Skeletal muscle tissue (tissue), 5 donors: ENCODE measurements at places on chromosomes 5 and 9. TPM values are rescaled to one million over a fixed set of nuclear protein-coding genes. Genes with fewer than 3 reads are reported as not detected.

GBGT1 gene
- 2.6 TPM for total RNA-seq

GHR gene
- 16.7 TPM for total RNA-seq

SAPCD2 gene
- total RNA-seq: 1.0 TPM

GIN1 gene
- 11.5 TPM for total RNA-seq

FREM1 gene
- 17.2 TPM for total RNA-seq

POU4F3 gene
- not detected for total RNA-seq

KIF20A gene
- 8.9 TPM for total RNA-seq

EGFLAM gene
- total RNA-seq: 41.8 TPM

PCDHGB1 gene
- total RNA-seq: 1.6 TPM

PAX5 gene
- total RNA-seq: not detected

GRM6 gene
- total RNA-seq: not detected

CETN3 gene
- total RNA-seq: 7.8 TPM

NTRK2 gene
- total RNA-seq: 26.6 TPM

FAM153A gene
- not detected for total RNA-seq

SPATA31D4 gene
- not detected for total RNA-seq

PTCH1 gene
- 4.7 TPM for total RNA-seq

SPINK14 gene
- not detected for total RNA-seq

CRHBP gene
- not detected for total RNA-seq

LMX1B gene
- total RNA-seq: under 0.01 TPM

PALM2AKAP2 gene
- total RNA-seq: 24.0 TPM

KLHL3 gene
- total RNA-seq: 4.2 TPM

SAP30L gene
- total RNA-seq: 13.0 TPM

PCDHB13 gene
- 1.6 TPM for total RNA-seq

DROSHA gene
- 67.3 TPM for total RNA-seq

HTR4 gene
- not detected for total RNA-seq

SLIT3 gene
- 7.8 TPM for total RNA-seq

POU5F2 gene
- 4.7 TPM for total RNA-seq

FAM120A gene
- 111 TPM for total RNA-seq

FOXE1 gene
- not detected for total RNA-seq

C5orf15 gene
- total RNA-seq: 43.3 TPM

IFNA10 gene
- not detected for total RNA-seq

ANKRD18A gene
- under 0.01 TPM for total RNA-seq

ELAVL2 gene
- total RNA-seq: 3.1 TPM

JADE2 gene
- 1.6 TPM for total RNA-seq

NUTM2G gene
- not detected for total RNA-seq

ZNF346 gene
- 12.0 TPM for total RNA-seq

EIF4E1B gene
- total RNA-seq: not detected

SLC25A2 gene
- 0.52 TPM for total RNA-seq

CDC25C gene
- total RNA-seq: 3.7 TPM

DPP7 gene
- 19.8 TPM for total RNA-seq

QRFP gene
- total RNA-seq: not detected

IL7R gene
- 0.52 TPM for total RNA-seq

IRX4 gene
- total RNA-seq: under 0.01 TPM

PRLR gene
- total RNA-seq: 0.52 TPM

RAD1 gene
- total RNA-seq: 15.7 TPM

PDE6A gene
- total RNA-seq: not detected

DNLZ gene
- total RNA-seq: 5.2 TPM

LURAP1L gene
- 14.1 TPM for total RNA-seq

MAMDC4 gene
- 0.52 TPM for total RNA-seq

ANKRD18B gene
- total RNA-seq: not detected

BHMT gene
- 1.0 TPM for total RNA-seq

LVRN gene
- 1.6 TPM for total RNA-seq

WHRN gene
- 0.52 TPM for total RNA-seq
